Activated CD4-positive, alpha-beta memory T cell treated with anti-CD3 and anti-CD28 coated beads for 36 hours (primary cell): ENCODE measurements at places on chromosomes 2 and 18. TPM values are rescaled to one million over a fixed set of nuclear protein-coding genes. Genes with fewer than 3 reads are reported as not detected.

Gene C1GALT1C1L
- not detected for total RNA-seq

DNA sequence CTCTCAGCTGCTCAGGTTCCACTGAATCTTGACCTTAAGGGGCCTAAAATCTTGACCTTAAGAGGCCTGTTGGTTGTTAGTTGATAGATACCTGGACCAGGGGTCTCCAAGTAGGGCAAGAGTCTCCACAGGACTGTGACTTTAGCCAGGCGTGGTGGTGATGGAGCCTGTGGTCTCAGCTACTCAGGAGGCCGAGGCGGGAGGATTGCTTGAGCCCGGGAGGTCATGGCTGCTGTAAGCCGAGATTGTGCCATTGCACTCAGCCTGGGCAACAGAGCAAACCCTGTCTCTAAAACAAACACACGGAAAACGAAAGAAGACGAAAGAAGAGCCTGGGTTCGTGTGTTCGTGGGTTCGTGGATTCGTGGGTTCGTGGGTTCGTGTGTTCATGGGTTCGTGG lies 120.2 kb upstream of the CTDP1 start:
- H3K27me3 ChIP-seq, result no peaks in the 10 kb centered on the region
- DNase-seq, result no peak
- H3K4me1 ChIP-seq, result no peaks in the 10 kb centered on the region
- no peaks in the 10 kb centered on the region for H3K36me3 ChIP-seq

Gene TUBA4B
- total RNA-seq, result not detected

Gene SERPINB11
- not detected for total RNA-seq

DNA sequence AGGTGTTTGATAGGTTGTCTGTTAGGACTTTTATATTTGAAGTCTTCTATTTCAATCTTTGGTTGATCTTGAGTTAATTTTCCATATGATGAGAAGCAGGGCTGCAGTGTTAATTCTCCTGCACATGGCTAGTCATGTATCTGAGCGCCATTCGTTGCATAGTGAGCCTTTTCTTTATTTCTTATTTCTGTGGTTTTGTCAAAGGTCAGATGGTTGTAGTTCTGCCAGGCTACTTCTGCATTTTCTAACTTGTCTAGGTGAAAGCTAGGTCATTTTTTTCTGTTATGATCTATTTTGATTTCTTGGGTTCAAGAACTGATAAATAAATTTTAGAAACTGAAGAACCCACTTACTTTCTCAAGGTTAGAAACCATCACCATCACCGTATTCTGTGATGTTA lies 56.7 kb downstream of the CCDC74A start:
- no peak overlapping the region for H3K27ac ChIP-seq
- peaks cover 29% of the 10 kb centered on the region for H3K27me3 ChIP-seq
- H3K4me3 ChIP-seq, result no peak overlapping the region
- no peak for DNase-seq
- H3K4me1 ChIP-seq, result no peaks in the 10 kb centered on the region
- H3K36me3 ChIP-seq, result no peaks in the 10 kb centered on the region

DNA sequence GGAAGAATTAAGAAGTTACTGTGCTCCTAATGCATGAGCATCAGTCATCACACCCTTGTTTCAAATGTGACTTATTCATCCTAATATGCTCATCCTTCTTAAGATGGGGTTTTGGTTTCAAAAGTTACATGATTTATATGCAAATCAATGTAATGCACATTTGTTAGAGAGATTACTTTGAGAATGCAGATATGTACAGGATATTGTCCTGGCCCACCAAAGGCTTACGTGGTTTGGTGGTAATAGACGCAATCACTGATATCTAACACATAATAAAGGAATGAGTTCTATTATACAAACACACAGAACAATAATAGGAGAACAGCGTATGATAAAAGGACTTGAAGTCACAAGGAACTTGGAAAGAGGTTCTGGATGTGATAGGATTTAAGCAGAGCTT lies 11.1 kb upstream of the COL5A2 start:
- no peak overlapping the region for H3K4me3 ChIP-seq
- H3K27me3 ChIP-seq, result peaks cover 2% of the 10 kb centered on the region
- H3K36me3 ChIP-seq, result no peaks in the 10 kb centered on the region
- no peaks in the 10 kb centered on the region for H3K4me1 ChIP-seq

GRCh38 chr18:42915299-42915698 lies 200.2 kb downstream of the RIT2 start:
- no peaks in the 10 kb centered on the region for H3K27me3 ChIP-seq
- H3K27ac ChIP-seq, result no peak overlapping the region
- H3K4me3 ChIP-seq, result no peak overlapping the region
- no peak for DNase-seq
- H3K4me1 ChIP-seq, result no peaks in the 10 kb centered on the region

DNA sequence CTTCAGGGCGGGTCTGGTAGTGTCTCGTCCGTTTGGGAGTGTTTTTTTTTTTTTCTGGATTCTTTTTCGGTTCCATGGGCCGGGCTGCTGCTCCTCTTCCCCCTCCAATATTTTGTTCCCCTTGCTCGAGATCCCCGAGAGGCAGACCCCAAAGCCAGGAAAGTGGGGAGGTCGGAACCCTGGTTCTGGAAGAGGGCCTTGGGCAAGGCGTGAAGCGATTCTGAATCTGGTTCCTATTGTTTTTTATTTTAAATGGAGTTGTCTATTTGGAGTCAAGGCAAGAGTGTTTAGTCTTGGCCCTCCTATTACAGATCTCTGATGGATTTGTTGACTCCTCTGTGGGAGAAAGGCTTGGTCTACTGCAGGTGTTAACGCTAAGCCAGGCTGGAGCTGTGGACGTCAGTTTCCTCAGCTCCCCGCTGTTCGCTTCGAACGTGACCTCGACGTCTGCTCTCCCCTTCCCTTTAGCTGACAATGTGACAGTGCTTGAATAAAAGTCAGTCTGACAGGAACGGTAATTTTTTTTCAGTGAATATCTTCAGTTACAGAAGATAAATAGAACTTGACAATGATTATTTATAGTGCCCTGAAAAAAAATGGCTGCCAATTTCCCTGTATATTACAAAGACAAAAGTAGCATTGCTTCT lies 683 bp upstream of the DNAJC27 start:
- no peaks in the 10 kb centered on the region for H3K27me3 ChIP-seq
- peak overlapping the region; percentile 96 for H3K4me3 ChIP-seq
- peaks cover 15% of the 10 kb centered on the region for H3K36me3 ChIP-seq
- peak; percentile 54 for DNase-seq
- H3K27ac ChIP-seq, result peak overlapping the region; percentile 100

DNA sequence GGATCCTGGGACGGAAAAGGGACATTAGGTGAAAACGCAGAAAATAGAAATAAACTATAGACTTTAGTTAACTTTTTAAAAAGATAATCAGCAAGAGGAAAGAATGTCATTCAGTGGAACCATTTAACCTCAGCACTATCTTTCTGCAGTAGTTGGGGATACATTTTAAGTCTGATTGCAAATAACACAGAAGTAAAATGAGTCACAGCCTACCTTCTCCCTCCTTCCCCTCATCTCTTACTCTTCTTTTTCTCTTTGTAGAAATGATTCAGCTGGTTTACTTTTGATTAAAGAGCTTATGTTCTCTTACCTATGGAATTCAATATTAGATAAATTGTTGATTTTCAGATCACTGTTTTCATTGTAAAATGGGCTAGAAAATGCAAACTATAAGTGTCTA lies 171.2 kb downstream of the FAM210A start:
- H3K4me1 ChIP-seq, result peaks cover 16% of the 10 kb centered on the region
- H3K27ac ChIP-seq, result no peak overlapping the region
- H3K27me3 ChIP-seq, result no peaks in the 10 kb centered on the region
- peaks cover 1% of the 10 kb centered on the region for H3K36me3 ChIP-seq

DNA sequence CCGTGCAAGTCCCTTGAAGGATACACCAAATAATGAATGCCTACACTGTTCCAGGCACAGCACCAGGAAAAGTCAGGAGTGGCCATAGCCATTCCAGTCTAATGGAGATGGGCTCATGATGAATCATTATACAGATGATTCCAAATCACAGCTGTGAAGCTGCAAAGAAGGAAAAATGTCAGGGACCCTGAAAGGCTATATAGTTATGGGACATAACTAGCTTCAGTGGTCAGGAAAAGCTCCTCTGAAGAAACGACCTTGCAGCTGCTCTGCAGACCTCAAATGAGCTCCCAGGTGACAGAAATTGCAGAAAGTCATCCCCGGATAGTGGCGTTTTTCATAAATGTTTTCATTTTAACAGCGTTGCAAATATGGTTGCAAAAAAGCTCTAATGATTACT lies 200.8 kb downstream of the PTGR3 start:
- H3K4me1 ChIP-seq, result no peaks in the 10 kb centered on the region
- peaks cover 3% of the 10 kb centered on the region for H3K36me3 ChIP-seq
- no peak overlapping the region for H3K4me3 ChIP-seq

Gene QPCT
- total RNA-seq, result 0.68 TPM

Gene RNF144A
- 21.4 TPM for total RNA-seq

- no peaks in the 10 kb centered on the region for H3K36me3 ChIP-seq
- no peak for DNase-seq
- H3K27ac ChIP-seq, result no peak overlapping the region
These were observed 27.5 kb upstream of the LDLRAD4 start for GRCh38 chr18:13191031-13191430.

DNA sequence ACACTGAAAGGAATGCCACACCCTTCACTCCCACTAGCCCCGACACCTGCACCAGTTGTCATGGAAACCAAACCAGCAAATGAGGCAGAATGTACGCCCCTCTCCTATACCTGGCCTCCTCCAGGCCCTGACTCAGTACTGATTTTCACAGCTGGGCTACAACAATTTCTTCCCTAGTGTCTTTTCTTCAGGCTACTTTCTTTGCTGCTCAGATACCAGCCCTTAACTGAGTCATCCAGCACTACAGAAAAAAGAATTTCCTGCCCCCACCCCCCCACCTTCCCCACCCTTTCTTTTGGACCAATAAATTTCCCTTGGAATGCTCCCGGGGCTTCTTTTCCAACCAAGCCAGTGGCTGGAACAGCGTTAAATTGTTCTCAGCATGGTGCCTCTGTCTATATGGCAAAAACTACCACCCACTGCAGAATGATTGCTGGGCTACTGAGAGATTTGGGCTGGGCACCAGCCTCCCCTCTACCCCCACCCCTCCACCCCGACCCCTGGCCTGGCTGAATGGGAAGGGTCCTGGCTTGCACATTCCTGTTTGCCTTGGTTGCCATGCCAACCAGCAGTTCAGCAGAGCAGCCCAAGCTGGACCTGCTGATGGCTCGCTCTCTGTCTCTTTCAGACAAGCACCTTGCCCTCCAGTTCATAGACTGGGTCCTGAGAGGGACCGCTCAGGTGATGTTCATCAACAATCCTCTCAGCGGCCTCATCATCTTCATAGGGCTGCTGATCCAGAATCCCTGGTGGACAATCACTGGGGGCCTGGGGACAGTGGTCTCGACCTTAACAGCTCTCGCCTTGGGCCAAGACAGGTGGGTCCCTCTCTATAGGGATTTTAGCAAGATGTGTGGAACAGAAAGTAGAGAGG lies 11.3 kb downstream of the SLC14A2 start:
- no peak overlapping the region for H3K4me3 ChIP-seq
- H3K27me3 ChIP-seq, result peaks cover 5% of the 10 kb centered on the region
- no peak overlapping the region for H3K27ac ChIP-seq
- DNase-seq, result no peak
- H3K4me1 ChIP-seq, result peaks cover 5% of the 10 kb centered on the region

Gene SMARCAL1
- total RNA-seq, result 20.8 TPM

Gene NGEF
- total RNA-seq, result 4.2 TPM

DNA sequence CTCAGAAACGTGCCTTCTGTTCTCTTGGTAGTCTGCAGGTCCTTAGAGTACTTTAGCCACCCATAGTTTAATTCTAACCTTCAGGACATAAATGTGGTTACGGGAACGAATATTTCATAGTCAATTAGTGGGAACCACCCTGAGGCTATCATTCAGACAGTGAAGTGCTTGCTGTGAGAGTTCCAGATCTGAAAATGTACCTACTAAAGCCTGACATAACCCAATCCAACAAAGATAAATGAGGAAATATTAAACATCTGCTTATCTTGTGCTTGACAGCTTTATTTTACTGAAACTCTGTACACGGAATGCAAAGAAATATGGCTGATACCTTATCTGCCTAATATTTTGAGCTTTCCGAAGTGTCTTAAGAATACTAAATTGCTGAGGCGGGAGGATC lies 43.0 kb downstream of the RAB27B start:
- H3K4me3 ChIP-seq, result no peak overlapping the region
- DNase-seq, result no peak
- peaks cover 5% of the 10 kb centered on the region for H3K4me1 ChIP-seq
- H3K27me3 ChIP-seq, result no peaks in the 10 kb centered on the region

Gene CFAP221
- total RNA-seq, result not detected
